HCT116 (cell line): ENCODE measurements at places on chromosomes 3 and 15.

- DNase-seq, result no peak
Measured at GRCh38 chr3:128998561-128998960, 2.5 kb upstream of the EFCC1 start.

- DNase-seq, result no peak
Measured at GRCh38 chr3:57783186-57784088, 27.3 kb downstream of the SLMAP start.

GRCh38 chr15:77720173-77720572 is 87.5 kb upstream of the LINGO1 start:
- no peak for DNase-seq

- no peak for DNase-seq
Measured at GRCh38 chr3:75048650-75049049, 434.2 kb upstream of the CNTN3 start.

- peak; percentile 42 for DNase-seq
Measured at GRCh38 chr3:185846037-185846436, 21.2 kb upstream of the IGF2BP2 start.

GRCh38 chr3:73203101-73203500 is 141.6 kb downstream of the EBLN2 start:
- DNase-seq, result no peak

DNA sequence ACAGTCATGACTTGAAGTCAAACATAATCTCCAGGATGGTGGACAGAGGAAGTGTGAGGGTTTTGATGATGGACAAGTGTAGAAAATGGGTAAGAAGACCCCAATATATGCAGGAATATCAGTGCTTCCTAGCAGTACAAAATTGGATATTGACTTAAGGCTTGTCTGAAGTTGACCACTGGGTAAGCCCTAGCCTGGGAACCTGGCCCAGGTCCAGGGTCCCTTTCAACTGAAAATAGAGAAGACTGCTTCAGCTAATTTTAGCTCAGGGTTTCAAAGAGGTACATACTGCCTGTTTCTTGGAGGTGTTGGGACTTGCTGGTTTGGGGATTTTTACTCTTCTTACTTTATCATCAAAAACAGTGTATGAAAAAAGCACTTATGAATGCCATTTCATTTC is 4.7 kb downstream of the NR1D2 start:
- no peak for DNase-seq

GRCh38 chr3:67790043-67790442 is 135.6 kb upstream of the SUCLG2 start:
- DNase-seq, result peak; percentile 23

DNA sequence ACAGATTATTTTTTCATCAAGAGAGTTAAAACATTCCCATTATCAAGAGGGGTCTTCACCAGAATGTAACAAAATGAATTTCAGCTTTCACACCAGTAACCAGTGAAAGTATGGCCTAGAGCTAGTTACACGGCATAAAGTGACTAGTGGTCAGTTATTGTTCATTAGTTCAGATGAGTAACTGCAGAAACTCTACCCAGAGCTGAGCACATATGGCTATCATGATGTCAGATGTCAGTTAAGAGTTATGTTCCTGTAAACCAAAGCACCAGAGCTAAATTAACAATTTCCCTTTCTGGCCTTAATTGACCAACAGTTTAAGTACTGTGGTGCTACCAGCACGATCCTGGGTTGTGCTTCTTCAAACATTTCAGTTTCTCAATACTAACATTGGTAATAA is 6.6 kb upstream of the MRPS25 start:
- DNase-seq, result no peak

DNA sequence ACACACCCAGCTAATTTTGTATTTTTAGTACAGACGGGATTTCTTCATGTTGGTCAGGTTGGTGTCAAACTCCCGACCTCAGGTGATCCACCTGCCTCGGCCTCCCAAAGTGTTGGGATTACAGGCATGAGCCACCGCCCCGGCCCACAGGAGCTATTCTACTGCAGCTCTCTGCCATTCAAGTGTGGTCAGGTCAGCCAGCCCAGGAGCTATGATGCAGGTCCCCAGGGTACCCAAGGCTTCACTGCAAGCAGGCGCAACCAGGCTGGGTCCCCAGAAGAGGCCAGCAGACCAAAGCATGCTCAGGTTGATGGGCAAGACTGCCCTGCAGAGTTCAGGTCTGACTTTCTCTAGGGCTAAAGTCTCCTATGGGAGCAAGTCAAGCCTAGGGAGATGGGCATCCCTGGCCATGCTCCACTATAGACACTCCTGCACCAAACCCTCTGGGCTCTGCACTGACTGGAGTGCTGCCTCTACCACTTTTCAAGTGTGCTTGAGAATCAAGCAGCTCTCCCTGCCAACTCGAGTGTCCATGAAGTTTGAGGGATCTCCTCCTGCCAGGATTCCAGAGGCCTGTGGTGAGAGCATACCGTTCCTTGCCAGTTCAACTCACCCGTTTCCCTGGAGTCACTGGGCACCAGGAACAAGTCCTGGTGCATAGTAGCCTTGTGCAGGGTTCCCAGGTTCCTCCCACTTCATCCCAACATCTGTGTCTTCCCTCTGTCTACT is 30.9 kb downstream of the MYO9A start:
- DNase-seq, result no peak

GRCh38 chr3:149967086-149967685 is 3.5 kb downstream of the PFN2 start:
- DNase-seq, result peak; percentile 35

- no peak for DNase-seq
Measured at GRCh38 chr15:35843498-35843897, 297.5 kb upstream of the DPH6 start.
